NCI-H1694 treated with DMSO at 0.1 percent for 48 hours (cell line): ENCODE measurements at places on chromosomes 1 and 21.
A peak's percentile ranks its signal among the peaks of the same experiment; 100 is the strongest.

DNA sequence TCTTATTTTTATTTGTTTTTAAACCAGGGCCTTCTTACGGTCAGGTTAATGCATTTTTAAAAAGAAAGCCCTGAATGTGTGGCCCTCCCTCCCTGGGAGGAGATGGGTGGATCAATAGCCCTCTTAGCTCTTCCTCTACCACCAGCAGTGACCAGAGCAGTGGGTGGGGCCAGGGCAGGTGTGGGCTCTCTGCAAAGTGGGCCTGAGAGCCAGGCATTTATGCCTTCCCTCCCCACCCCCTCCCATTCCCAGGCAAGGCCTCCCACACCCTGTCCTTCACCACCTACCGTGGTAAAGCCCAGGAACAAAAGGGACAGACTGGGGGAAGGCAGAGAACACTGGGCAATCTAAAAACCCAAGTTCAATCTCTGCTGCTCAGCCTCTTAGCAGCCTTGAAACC lies 63.9 kb downstream of the SSBP3 start:
- no peak for DNase-seq

GRCh38 chr1:162756523-162756922 lies 34.0 kb upstream of the HSD17B7 start:
- DNase-seq, result no peak

- DNase-seq, result no peak
Observed at GRCh38 chr1:172754609-172755008, 95.7 kb downstream of the FASLG start.

- DNase-seq, result no peak
Observed at GRCh38 chr1:20401405-20402010, 84.5 kb downstream of the CAMK2N1 start.

DNA sequence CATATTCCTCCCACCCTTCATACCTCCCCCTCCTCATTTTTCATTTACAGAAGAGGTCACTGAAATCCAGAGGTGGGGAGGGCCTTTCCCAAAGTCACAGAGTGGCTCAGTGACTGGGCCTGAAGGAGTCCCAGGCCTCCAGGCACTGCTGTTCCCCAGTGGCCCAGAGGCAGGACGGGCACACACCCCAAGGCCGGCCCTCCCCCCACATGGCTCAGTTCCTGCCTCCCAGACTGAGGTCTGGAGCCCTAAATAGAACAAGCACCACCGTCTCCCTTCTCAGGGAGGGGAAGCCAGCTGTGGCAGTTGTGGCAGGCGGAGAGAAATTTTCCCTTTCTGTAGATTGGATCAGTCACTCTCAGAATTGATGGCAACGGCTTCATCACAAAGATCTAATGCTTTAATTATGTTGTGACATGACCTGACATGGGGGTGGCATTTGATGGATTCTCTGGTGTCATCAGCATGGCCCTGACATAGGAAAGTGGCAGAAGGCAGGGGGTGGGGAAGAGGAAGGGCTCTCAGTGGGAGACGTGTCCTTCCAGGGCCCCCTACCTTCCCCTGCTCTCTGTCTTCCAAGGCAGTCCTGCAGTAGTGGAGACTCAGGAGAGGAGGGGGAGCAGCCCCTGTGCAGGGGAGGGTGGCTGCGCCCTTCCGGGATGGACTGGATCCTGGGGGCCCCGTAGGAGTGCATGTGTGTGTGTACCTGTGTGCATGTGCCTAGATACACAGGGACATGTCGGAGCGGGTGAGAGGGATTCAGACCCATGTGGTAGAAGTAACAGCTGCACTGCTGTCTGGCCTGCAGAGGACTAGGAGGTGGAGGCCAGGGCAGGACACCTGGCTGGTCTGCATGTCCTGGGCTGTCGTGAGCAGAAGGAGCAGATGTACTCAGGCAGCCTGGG lies 41.2 kb upstream of the FOXO6 start:
- DNase-seq, result peak; percentile 51

- DNase-seq, result no peak
Observed at GRCh38 chr1:64263856-64264255, 60.4 kb downstream of the UBE2U start.

DNA sequence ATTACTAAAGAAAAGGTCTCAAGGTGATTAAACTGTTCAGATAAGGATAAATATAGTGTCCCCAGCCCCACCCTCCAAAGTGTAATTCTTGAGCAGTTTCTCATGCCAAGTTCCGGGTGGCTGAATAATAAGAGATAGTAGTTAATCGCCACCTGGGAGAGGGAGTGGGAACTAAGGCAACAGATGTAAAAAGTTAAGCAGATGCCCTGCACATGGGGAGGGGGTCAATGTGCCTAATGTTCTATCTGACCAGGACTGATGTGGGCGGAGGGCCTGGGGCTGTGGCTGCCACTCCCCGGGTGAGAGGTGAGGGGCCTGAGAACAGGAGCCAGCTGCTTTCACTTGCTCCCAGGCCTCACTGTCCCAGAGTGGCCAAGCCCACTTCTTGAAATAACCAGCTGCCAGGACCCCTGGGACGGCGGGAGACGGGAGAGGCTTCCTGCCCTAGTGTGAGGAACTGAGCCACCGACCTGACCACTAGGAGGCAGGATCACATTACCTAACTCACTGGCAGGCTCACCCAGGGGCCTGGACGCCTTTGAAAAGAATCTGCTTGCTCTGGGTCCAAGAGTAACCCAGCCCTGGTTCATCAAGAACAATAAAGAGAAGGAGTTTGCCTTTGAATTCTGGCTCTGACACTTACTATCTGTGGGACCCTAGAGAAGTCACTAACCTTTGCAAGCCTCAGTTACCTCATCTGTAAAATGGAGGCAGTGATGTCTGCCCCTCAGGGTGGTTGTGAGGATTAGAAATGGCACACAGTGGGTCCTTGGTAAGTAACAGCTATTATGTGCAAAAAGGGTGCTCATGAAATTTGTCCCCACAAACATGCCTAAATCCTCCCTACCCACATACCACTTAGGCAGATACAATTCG lies 179.2 kb downstream of the ATG4C start:
- DNase-seq, result no peak

- no peak for DNase-seq
Observed at GRCh38 chr1:17201201-17202021, 3.5 kb upstream of the PADI1 start.

DNA sequence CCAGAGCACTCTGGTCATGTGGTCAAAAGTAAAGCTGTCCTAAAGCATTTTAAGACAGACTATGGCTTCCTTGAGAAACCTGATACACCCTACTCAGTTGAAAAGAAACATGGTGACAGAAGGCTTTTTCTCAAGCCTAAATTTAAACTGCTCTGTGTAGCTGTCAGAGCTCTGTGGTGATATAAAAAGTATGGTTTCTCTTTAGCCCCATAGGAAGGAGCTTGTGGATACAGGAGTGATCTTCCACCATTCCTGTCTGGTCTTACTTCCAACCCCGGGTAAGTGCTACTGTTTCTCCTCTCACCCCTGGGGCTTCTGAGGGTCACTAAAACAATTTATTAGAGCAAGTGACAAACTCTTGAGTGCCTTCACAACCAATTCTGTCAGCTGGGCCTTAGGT lies 8.5 kb downstream of the TP53BP2 start:
- DNase-seq, result no peak

GRCh38 chr1:117674521-117675400 lies 68.9 kb downstream of the TENT5C start:
- DNase-seq, result no peak
